ENCODE measurements at places on chromosomes 6 and 20. TPM values are rescaled to one million over a fixed set of nuclear protein-coding genes. Genes with fewer than 3 reads are reported as not detected.

AKAP12 gene
- total RNA-seq = 115 TPM

TNNC2 gene
- total RNA-seq = not detected

TCF21 gene
- total RNA-seq = 0.52 TPM

CGA gene
- 2.0 TPM for total RNA-seq

IER3 gene
- 216 TPM for total RNA-seq

PTCRA gene
- not detected for total RNA-seq

PSMG4 gene
- total RNA-seq = 22.2 TPM

MARCKS gene
- 261 TPM for total RNA-seq

SNAI1 gene
- total RNA-seq = 9.1 TPM

MAP3K7 gene
- total RNA-seq = 33.8 TPM

GCNT2 gene
- total RNA-seq = 13.0 TPM

LTA gene
- not detected for total RNA-seq

SLC24A3 gene
- 0.79 TPM for total RNA-seq

TRIM10 gene
- total RNA-seq = not detected
